ENCODE measurements at places on chromosomes 1 and 21. TPM values are rescaled to one million over a fixed set of nuclear protein-coding genes. Genes with fewer than 3 reads are reported as not detected.

The CA6 gene
- total RNA-seq, result 0.63 TPM

The FAM78B gene
- 0.10 TPM for total RNA-seq

The CTNNBIP1 gene
- total RNA-seq, result 13.6 TPM

The FCER1G gene
- total RNA-seq, result 190 TPM

The DPYD gene
- 103 TPM for total RNA-seq

The PLEKHA6 gene
- total RNA-seq, result under 0.01 TPM

The C1orf116 gene
- 0.63 TPM for total RNA-seq

The GBP7 gene
- not detected for total RNA-seq

The GPR161 gene
- total RNA-seq, result 0.10 TPM

The CNTN2 gene
- 0.21 TPM for total RNA-seq

The TP73 gene
- not detected for total RNA-seq

The CFAP107 gene
- not detected for total RNA-seq

The KIF14 gene
- total RNA-seq, result 0.73 TPM

The AMPD1 gene
- not detected for total RNA-seq

The FAM177B gene
- total RNA-seq, result 0.63 TPM

The CCDC181 gene
- not detected for total RNA-seq

The NT5C1A gene
- total RNA-seq, result 0.31 TPM

The FNBP1L gene
- total RNA-seq, result 2.2 TPM

The NOL9 gene
- 73.4 TPM for total RNA-seq

The HLX gene
- 7.6 TPM for total RNA-seq

The COL16A1 gene
- 0.10 TPM for total RNA-seq

The TRIM17 gene
- total RNA-seq, result 0.42 TPM

The LRRC7 gene
- total RNA-seq, result 1.7 TPM

The HSF2BP gene
- 0.42 TPM for total RNA-seq

The LCE3E gene
- total RNA-seq, result not detected

The CSF3R gene
- total RNA-seq, result 153 TPM

The ADAM30 gene
- total RNA-seq, result not detected

The PRRX1 gene
- total RNA-seq, result not detected

The SYT2 gene
- total RNA-seq, result under 0.01 TPM

The DSCAM gene
- total RNA-seq, result not detected

The SMAP2 gene
- total RNA-seq, result 201 TPM

The CCDC30 gene
- 2.3 TPM for total RNA-seq

The KCNT2 gene
- 0.21 TPM for total RNA-seq

The DIO1 gene
- 0.21 TPM for total RNA-seq

The DMBX1 gene
- total RNA-seq, result not detected

The WLS gene
- 4.7 TPM for total RNA-seq

The ADAMTS4 gene
- total RNA-seq, result 0.21 TPM

The NBPF10 gene
- total RNA-seq, result 3.3 TPM

The CLCA1 gene
- total RNA-seq, result not detected

The CAPN9 gene
- not detected for total RNA-seq

The C1QB gene
- total RNA-seq, result 2.1 TPM

The PTCH2 gene
- 0.52 TPM for total RNA-seq

The POU3F1 gene
- total RNA-seq, result 0.10 TPM

The BTG2 gene
- total RNA-seq, result 842 TPM

The HCN3 gene
- 0.21 TPM for total RNA-seq

The CELA3B gene
- not detected for total RNA-seq

The CLDN8 gene
- not detected for total RNA-seq

The IGSF3 gene
- 0.21 TPM for total RNA-seq

The TNFRSF9 gene
- 2.4 TPM for total RNA-seq

The TUFT1 gene
- 4.0 TPM for total RNA-seq

All from mononuclear cell (primary cell).